ENCODE measurements at places on chromosomes 13 and 19. TPM values are rescaled to one million over a fixed set of nuclear protein-coding genes. Genes with fewer than 3 reads are reported as not detected.

The ZNF471 gene
- 0.04 TPM for total RNA-seq

The TGFBR3L gene
- total RNA-seq = not detected

The PIAS4 gene
- 13.6 TPM for total RNA-seq

The HIPK4 gene
- total RNA-seq = 0.32 TPM

The C5AR1 gene
- 2.3 TPM for total RNA-seq

The CLEC4G gene
- total RNA-seq = not detected

The CYP2A6 gene
- total RNA-seq = not detected

The FPR1 gene
- total RNA-seq = 0.08 TPM

The CD79A gene
- 0.66 TPM for total RNA-seq

The DPP9 gene
- total RNA-seq = 64.8 TPM

The ZNF20 gene
- total RNA-seq = 0.11 TPM

The KLK10 gene
- total RNA-seq = 0.49 TPM

The RFPL4A gene
- total RNA-seq = 0.66 TPM

The BEST2 gene
- 0.62 TPM for total RNA-seq

The ZNF541 gene
- not detected for total RNA-seq

The CEACAM16 gene
- 0.19 TPM for total RNA-seq

The CEACAM1 gene
- 2.3 TPM for total RNA-seq

The PEX11G gene
- 1.7 TPM for total RNA-seq

The JSRP1 gene
- 0.49 TPM for total RNA-seq

The KLHL1 gene
- not detected for total RNA-seq

The POLRMT gene
- 100 TPM for total RNA-seq

Measured in A549 treated with ZK216348 at 1 μM for 4 hours (cell line).